Suppressor macrophage (primary cell): ENCODE measurements at places on chromosomes 11 and 22.
A peak's percentile ranks its signal among the peaks of the same experiment; 100 is the strongest.

DNA sequence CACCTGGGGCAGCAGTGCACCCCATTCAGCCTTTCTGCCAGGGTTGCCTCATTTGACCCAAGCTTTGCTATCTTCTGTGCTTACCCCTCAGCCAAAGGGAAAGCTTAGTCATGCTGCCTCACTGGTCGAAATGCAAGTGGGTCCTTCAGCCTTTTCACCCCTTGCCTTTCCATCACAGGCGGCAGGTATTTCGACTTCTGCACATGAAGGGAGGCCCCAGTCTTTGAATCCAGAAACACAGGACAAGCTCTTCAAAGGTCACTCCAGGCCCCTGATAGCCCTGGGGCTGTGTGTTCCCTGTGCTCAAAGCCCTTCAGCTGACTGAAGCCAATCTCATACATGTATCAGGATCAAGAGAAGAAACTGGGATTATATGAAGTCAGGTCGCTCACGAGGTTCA lies 129.7 kb downstream of the SNX19 start:
- DNase-seq, result no peak

- no peak for DNase-seq
Observed at GRCh38 chr22:32216911-32217310, 12.0 kb upstream of the RFPL2 start.

- no peak for DNase-seq
Observed at GRCh38 chr11:44300844-44301563, 8.9 kb downstream of the ALX4 start.

DNA sequence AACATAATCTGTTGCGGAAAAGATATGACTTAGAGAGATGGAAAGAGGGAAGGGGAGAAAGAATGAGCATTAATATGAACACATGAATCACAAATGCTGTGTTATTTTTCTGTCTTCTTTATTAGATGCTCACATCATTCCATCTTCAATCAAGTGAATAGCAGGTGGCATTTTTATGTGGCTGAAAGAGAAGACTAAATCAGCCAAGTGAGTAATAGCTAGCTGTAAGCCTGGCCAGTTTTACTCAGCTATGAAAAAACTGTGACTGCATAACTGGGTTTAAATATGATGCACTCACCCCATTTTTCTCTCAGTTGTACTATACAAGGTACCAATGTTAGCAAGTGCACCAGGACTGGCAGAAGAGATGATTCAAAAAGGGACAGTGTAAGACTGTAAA lies 571.1 kb downstream of the JRKL start:
- DNase-seq, result no peak

DNA sequence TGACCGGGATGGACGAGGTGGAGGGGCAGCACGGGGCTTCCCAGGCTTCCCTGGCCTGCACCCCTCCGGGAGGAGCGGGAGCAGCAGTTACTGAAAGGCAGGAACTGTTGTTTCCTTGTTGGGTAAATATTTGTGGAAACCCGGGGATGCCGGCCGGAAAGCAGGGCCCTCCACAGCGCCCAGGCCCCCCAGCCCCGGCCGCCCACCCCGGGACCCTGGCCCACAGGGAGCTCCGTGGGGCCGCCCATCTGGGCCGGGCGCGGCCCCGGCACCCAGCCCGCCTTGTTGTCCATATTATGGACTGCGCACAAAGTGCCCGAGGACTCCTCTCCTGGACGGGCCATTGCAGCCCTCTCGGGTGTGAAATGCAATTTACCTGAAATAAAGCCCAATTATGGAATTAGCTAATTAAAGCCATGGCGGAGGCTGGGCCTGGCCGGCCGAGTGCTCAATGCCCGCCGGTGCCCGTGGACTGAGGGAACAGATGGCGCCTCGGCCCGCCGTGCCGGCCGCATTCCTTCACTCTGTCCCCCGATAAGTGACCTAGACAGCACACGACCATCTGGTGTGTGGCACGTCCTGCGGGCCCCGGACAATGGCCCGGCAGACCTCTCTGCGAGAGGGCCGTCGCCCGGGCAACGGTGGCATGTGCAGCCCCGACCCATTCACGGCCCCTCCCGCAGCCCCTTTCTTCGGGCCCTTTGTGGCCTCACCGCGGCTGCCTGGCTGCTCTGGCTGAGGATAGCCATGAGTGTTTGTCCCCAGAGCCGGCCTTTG lies 35.4 kb downstream of the CDKN1C start:
- no peak for DNase-seq

GRCh38 chr11:83858694-83859093 lies 572.5 kb upstream of the CCDC90B start:
- DNase-seq, result no peak

- no peak for DNase-seq
Observed at GRCh38 chr22:37431366-37431765, 4.1 kb upstream of the ELFN2 start.

DNA sequence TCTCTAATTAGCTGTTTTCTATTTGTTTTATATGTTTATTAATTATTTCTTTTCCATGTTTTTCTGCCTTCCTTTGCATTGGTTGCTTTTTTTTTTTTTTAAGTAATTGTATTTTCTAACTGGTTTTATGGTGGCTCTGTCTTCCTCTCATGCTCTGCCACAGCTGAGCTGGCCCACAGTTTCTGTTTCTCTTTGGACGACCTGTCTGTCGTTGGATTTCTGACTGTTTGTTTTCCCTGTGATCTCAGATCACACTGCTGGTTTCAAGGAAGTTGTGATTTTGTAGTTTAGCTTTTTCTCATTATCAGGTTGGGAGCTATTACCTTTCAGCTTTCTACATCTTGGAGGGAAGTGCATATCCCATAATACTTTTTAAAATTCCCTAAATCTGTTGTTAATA lies 15.9 kb upstream of the OR6M1 start:
- no peak for DNase-seq

- no peak for DNase-seq
Observed at GRCh38 chr11:8309311-8309710, 45.6 kb upstream of the LMO1 start.

DNA sequence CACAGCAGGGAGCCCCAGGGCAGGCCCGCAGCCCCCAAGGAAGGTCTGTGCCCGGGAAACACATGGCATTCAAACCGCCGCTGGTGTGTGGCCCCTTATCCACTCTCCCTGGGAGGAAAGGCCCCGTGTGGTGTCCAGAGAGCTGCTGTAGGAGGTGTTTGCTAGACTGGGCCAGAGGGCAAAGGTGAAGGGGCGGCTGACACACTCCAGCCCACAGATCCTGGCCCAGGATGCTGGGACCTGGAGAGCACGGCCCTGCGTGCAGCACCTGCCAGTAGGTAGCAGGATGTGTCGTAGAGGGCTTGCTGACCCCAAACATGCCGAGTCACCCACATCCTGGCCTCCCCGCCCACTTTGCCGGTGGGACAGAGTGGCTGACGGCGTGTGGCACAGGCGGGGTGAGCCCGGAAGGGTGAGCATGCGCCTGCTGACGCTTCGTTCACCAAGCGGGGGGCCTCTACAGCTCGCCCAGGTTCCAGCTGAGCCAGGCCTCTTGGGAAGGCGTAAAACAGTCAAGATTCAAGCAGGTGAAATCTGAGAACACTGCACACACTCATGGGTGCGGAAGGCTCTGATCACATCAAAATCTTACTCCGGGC lies 11.0 kb downstream of the OSBPL5 start:
- DNase-seq, result no peak

DNA sequence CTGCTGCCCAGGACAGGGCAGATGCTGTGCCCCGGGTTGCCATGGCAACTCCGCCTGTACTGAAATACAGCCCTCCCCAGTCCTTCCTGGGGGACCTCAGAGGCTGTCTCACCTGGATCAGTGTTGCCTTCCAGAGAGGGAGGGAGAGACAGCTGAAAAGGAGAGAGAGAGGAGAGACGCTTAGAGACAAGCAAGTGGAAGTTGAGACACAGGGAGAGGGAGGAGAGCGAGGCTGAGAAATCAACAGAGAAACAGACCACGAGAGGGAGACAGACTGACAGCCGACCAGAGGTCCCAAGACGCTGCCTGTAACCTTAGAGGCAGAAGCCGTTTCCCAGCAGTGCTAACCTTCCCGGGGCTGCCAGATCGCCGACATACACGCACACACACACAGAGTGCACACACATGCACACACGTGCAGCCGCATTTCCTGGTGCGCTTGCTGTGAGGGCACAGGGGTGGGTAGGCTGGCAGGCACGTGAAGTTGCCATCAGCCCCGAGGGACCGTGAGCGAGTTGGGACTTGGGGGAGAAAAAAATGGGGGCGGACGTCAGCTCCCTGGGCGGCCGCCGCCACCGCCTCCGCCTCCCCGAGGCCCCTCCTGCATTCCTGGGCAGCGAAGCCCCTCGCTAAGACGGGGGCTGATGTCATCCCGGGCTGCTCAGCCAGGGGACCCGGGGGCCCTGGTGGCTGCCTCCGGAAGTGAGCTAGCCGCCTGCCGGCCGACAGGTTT lies 88.6 kb upstream of the CRYBB3 start:
- DNase-seq, result peak; percentile 54

DNA sequence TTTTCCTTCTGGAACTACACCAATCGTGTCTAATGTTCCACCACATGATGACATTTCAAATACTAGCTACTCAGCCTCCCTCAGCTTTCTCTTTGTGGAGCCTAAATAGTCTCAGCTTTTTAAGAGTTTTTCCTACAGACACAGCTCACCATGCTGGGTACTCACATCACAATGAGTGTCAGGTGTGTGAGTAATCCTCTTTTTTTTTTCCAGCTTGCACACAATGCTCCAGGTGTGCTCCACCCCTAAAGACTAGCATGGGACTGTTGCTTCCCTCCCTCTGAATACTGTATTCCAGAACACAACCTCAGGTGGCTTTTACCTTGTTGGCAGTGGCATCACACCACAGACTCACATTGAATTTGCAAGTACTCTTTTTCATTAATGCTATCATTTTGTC lies 11.7 kb downstream of the BTG4 start:
- no peak for DNase-seq

DNA sequence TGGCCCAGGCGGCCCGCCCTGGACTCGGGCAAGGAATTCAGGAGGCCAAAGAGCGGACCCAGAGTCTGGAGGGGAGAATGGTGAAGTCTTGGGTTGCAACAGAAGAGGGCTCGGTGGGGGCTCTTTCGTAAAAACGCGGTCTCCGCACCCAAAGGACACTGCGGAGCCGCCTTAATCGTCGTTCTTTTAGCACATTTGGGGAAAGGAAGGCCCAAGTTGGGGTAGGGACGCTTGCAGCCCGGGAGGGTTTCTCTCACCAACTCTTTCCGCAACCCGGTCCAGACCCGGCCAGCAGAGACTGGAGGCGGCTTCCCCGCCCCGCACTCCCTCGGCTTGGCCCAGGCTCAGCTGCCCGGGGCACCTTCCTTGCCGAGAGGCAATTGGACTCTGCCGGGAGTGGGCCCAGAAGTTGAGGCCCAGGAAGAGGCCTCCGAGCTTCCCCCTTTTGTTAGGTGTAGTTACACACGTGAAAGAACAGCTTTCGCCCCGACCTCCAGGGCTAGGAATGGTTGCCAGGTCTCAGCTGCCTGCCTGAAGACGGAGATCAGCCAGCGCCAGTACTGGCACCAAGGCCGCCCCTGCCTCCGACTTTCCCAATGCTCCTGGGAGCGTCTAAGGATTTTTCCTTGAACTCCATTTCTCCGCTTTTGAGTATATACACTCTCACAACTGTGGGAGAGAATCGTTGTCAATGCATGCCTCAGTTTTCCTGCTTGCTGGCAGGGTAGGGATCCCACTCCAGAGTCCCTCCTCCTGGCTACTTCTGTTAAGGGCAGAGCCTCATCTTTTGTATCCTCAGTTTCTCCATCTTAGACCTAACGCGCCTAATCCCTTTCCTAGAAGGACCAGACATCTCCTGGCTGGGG lies 3.7 kb downstream of the ALX4 start:
- DNase-seq, result no peak

GRCh38 chr11:10298342-10298741 lies 4.3 kb upstream of the SBF2 start:
- DNase-seq, result no peak

- DNase-seq, result no peak
Observed at GRCh38 chr11:7060868-7061267, 27.9 kb upstream of the RBMXL2 start.

DNA sequence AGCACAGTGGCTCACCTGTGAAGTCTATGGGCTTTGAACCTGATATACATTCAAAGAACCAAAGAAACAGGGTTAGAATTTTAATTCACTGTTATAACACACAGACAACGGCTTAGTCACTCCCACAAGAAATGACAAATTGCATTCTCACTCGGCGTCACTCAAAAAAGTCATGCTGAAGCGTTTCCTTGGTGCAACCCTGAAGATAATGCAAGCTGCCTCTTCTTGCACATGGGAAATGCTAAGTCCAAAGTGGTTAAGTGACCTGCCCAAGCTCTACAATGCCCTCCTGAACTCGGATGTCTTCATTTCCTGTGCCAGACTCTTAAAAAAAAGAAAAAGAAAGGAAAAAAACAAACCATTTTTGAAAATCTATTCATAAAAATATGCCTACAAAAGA lies 10.0 kb downstream of the LGR4 start:
- peak; percentile 6 for DNase-seq

DNA sequence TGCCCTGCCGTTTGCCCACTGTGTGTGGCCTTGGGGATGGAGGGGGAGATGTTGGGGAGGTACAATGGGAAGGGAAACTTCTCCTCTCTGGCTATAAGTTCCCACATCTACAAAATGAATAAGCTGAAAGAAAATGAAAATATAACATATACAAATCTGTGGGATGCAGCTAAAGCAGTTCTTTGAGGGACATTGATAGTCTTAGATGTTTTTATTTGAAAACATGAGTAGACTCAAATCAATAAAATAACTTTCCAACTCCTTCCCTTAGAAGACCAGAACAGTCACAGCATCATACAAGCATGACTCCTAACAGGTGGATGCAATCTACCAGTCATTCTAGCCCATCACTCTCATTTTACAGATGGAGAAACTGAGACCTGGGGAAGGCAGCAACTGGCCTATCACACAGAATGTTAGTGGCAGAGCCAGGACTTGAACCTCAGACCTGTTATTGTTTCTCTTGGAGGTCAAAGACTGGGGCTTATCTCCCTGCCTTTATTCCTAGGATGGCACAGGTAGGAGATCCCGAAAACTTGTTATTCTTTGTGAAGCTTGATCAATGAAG lies 25.2 kb upstream of the CCDC86 start:
- no peak for DNase-seq

- no peak for DNase-seq
Observed at GRCh38 chr22:48863965-48864528, 963.6 kb downstream of the BRD1 start.

GRCh38 chr11:118907051-118908042 lies 18.4 kb downstream of the BCL9L start:
- DNase-seq, result peak; percentile 89

DNA sequence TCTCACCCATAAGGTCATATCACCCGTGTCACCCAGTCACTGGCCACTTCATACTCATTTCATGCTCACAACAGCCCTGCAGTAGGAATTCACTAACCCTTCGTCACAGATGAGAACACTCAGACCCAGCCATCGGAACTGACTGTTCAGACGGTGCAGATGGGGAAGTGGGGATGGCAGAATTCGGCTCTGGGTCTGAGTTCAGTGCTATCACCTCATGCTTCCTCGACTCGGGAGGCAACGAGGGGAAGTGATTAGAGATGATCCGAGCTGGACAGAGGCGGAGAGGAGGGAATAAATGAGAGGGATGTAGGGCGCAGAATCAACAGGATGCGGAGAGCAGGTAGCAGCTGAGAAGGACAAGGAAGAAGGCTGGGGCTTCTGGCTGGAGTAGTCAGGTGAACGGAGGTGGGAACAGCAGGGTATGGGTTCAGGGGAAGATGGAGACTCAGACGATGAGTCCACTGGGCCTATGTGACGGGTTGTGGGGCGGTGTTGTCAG lies 4.7 kb downstream of the B3GNT6 start:
- DNase-seq, result peak; percentile 36

- no peak for DNase-seq
Observed at GRCh38 chr11:14373941-14374646, 15.1 kb upstream of the RRAS2 start.

GRCh38 chr11:12731841-12732336 lies 57.7 kb downstream of the TEAD1 start:
- DNase-seq, result no peak
